ENCODE measurements at places on chromosomes 5 and 9.

GRCh38 chr5:71727978-71728377 lies 8.9 kb downstream of the CARTPT start:
- no peak for DNase-seq

DNA sequence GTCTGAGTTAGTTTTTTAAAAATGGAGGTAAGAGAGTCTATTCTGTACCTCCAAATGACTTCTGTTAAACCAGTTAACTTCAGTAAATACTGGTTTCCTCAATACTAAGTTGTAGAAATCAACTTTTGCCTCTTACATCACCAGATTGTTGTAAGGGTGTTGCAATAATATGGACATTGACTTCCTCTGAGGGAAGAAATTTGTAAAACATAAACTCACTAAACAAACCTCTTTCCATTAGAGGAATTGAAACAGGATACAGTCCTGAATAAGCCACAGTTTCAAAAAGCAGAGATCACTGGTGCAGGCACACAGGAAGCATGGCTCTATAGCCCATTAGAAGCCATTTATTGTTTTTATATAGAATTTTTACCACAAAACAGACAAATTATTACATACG lies 32.7 kb upstream of the SLCO6A1 start:
- no peak for DNase-seq

DNA sequence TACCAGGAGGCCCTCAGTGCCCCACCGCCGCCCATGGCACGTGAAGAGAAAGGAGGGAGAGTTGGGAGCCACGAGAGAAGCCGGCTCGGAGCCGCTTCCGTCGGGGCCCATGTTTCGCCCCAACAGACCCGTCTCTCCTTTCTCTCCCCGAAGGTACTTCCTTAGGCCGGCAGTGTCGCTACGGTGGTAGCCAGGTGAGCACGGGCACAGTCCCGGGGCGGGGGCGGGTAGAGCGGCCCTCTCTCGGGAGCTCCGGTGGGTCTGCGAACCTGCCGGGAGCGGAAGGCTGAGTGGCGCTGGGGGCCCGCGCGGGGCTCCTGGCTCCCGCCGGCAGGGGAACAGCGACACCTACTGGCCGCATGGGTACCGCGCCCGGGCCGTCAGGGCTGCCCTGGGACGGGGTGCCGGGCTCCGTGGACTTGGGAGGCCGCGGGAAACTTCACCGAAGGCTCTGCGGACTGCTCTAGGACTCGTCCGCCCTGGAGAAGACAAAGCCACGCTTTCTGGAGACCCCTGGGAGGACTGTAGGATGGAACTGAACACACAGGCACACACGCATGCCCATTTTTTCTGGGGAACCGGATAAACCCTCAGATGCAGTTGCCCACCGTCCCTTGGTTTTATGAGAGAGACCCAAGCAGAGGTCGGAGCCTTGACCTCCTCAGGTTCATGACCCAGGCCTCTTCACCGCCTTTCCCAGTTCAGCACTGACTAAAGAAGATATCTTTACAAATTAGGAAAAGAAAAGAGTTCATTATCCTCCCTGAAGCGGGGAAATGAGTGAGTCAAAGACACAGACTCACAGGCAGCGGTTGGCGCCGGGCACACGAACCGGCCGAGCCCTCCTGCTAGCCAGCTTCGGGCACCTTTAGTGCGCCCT lies 202.5 kb downstream of the MEF2C start:
- no peak for DNase-seq

DNA sequence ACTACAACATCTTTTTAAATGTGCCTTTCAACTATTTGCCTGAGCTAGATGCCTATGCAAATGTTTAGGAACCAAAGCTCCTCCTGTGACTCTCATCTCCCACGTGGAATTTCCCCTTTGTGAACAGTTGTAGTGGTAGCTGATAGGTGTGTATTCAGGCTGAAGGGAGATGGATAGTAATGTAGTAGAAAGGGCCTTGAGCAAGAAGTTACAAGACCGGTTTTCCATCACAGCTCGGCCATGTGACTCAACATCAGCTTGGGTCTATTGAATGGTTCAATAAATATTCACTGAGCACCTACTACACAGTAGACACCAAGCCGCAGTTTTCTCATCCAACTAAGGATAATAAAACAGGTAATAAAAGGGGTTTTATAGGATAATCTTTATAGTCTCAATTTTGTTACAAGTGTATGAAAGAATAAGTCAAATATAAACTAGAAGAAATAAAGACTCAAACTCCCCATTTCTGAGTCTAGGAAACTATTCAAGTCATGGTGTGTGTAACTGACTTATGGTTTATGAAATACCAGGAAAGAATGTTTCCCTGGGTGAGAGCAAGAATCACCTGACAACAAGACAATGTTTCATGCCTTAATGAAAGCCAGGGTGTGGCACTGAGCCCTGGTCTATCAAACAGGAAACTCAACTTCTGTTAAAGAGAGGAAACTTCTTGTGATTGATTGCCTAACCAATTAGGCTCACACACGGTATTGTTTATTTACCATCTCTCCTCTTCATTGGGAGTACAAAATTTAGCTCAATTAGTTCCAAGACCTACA lies 187.1 kb upstream of the SPEF2 start:
- no peak for DNase-seq

GRCh38 chr9:134146774-134147493 lies 11.1 kb downstream of the WDR5 start:
- no peak for DNase-seq

- DNase-seq: no peak
These were observed 111.7 kb downstream of the NXNL2 start for GRCh38 chr9:88646539-88647300.

- DNase-seq: no peak
These were observed 92.7 kb downstream of the DAB2IP start for GRCh38 chr9:121744002-121744686.

- DNase-seq: no peak
These were observed 59.0 kb upstream of the UBAC1 start for GRCh38 chr9:136020206-136020605.

DNA sequence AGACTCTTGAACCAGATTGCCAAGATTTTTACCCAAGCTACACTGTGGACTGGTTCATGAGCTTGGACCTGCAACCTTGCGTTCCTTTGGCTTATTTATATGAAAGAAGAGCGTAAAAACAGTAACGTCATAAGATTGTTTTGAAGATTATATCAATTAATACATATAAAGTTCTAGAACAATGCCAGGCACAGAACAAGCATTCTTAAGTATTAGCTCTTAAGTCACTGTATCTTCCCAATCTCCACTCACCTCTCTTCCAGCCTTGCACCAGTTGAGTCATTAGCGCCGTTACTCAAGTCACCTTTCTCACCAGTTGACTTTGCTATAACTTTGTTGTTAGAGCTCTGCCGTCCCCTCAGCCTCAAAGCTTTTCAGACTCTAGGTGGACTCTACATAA lies 415.7 kb downstream of the PLK2 start:
- DNase-seq: no peak

DNA sequence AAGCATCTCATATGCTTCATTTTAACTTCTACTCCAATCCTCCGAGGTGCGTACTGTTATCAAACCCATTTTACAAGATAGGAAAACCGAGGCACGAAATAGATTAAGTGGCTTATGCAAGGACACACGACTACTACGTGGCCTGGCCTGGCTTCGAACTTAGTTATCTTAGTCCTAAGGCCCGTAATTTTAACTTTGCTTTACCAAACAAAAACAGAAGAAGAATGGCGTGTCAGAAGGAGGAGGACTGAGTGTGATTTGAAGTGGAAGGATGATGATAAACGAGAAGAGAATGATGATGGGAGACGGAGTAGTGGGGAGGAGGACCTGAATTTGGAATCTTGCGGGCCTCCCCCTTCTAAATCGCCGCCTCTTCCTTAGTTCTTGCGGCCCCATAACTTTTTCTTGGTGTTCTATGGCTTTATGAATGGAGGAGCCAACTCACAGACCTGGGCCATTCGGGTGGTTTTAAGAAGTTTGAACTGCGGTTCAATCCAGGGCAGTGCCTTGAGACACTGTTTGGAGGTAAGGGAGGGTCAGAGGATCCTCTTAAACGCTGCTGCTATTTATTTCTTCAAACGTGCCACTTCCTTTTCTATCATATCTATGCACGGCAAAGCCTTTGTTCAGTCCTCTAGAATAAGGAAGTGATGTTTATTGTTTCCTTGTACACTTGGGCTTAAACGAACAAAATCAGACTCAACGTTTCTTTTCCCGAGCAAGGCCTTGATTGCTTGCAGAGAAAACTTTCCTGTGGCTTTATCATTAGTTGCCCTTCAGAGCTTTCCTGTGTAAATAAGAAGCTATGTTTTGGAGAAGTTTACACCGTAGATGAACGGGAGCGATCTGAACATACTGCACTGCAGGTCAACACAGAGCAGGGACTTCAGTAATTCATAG lies 795 bp downstream of the CNOT8 start:
- DNase-seq: no peak

DNA sequence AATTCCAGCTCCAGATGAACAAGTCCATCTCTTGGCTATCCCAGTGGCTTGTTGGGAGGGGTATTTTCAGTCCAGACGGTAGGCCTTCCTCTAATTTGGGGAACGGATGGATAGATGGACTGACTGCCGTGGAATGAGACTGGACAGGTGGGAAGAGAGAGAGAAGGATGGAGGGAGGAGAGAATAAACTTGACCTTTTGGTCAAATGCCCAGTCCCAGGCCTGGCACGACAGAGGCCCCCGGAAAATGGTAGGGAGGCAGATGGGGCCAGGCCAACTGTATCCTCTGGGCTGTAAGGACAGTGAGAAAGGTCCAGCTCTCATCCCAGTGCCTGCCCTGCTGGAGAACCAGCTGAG lies 1.1 kb downstream of the BHMT start:
- DNase-seq: no peak

DNA sequence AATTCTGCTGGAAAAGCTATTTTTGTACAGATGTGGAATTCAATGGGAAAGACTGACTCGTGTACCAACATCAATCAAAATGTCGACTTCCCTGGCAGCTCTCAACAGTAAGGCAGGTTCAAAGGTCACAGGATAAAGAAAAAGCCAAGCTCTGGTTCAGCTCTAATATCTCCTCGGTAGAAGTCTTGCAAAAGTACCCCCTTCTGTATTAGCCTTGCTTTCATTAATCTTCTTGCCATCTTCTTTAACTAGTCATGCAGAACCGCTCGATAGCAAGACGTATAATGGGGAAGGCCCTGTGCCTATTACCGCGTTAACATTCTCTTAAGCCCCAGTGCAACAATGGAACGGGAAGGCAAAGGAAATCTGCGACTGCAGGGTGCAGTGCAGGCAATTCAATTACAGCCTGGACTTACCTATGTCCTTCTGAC lies 201.2 kb downstream of the GAPVD1 start:
- DNase-seq: no peak
